ENCODE measurements at places on chromosomes 5 and 9. TPM values are rescaled to one million over a fixed set of nuclear protein-coding genes. Genes with fewer than 3 reads are reported as not detected.
A peak's percentile ranks its signal among the peaks of the same experiment; 100 is the strongest.

DNA sequence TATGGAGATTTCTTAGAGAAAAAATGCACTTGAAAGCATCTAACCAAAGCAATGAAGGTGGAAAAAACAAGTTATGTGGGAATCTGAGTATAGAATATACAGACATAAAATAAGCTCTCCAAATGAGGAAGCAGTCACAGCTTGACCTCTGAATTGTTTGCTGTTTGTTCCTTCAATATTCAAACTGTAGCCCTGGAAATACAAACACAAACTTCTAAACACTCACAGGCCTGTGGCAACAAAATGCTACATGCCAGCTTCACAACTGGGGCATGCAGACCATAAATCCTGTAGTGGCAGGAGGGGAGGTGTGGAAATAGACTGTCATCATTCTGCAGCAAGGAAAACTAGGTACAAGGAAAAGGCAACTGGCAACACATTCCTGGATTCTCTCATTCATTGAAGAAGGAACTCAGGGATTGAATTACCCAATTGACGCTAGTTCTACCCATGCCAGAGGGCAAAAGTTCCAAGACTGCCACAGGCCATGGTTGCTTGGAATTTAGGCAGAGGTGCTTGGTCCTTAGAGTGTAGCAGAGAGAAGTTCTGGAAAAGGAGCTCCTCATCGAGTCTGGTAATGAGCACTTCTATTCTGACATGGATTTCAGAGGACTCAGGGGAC is 349.6 kb downstream of the PDE4D start:
- peaks cover under 1% of the 10 kb centered on the region for H3K36me3 ChIP-seq
- H3K4me1 ChIP-seq: peaks cover 53% of the 10 kb centered on the region
- no peaks in the 10 kb centered on the region for H3K27me3 ChIP-seq
- peak overlapping the region; percentile 21 for H3K27ac ChIP-seq

GRCh38 chr9:70079417-70080037 is 35.9 kb downstream of the MAMDC2 start:
- DNase-seq: no peak
- H3K36me3 ChIP-seq: no peaks in the 10 kb centered on the region
- H3K27me3 ChIP-seq: peaks cover 6% of the 10 kb centered on the region
- H3K4me1 ChIP-seq: peaks cover 13% of the 10 kb centered on the region
- no peak overlapping the region for H3K4me3 ChIP-seq
- no peak overlapping the region for H3K27ac ChIP-seq

- no peak for DNase-seq
- H3K4me3 ChIP-seq: no peak overlapping the region
- H3K4me1 ChIP-seq: peaks cover 8% of the 10 kb centered on the region
- no peaks in the 10 kb centered on the region for H3K36me3 ChIP-seq
- no peaks in the 10 kb centered on the region for H3K27me3 ChIP-seq
Measured at GRCh38 chr5:67997148-67997547, 218.4 kb upstream of the PIK3R1 start.

- H3K27ac ChIP-seq: no peak overlapping the region
- H3K4me3 ChIP-seq: no peak overlapping the region
- no peaks in the 10 kb centered on the region for H3K36me3 ChIP-seq
- no peak for DNase-seq
- no peaks in the 10 kb centered on the region for H3K4me1 ChIP-seq
Measured at GRCh38 chr9:120308495-120308894, 271.5 kb downstream of the CDK5RAP2 start.

GRCh38 chr9:74887041-74887980 is at the start of gene TRPM6:
TRPM6 (minus strand) TSS chr9:74887921; CDS start chr9:74887856, 65 bp downstream.
- no peaks in the 10 kb centered on the region for H3K36me3 ChIP-seq
- no peaks in the 10 kb centered on the region for H3K4me1 ChIP-seq
- peak within 1 kb of the TSS; percentile 87 for H3K27ac ChIP-seq
- DNase-seq: no peak
- H3K27me3 ChIP-seq: peaks cover 36% of the 10 kb centered on the region

DNA sequence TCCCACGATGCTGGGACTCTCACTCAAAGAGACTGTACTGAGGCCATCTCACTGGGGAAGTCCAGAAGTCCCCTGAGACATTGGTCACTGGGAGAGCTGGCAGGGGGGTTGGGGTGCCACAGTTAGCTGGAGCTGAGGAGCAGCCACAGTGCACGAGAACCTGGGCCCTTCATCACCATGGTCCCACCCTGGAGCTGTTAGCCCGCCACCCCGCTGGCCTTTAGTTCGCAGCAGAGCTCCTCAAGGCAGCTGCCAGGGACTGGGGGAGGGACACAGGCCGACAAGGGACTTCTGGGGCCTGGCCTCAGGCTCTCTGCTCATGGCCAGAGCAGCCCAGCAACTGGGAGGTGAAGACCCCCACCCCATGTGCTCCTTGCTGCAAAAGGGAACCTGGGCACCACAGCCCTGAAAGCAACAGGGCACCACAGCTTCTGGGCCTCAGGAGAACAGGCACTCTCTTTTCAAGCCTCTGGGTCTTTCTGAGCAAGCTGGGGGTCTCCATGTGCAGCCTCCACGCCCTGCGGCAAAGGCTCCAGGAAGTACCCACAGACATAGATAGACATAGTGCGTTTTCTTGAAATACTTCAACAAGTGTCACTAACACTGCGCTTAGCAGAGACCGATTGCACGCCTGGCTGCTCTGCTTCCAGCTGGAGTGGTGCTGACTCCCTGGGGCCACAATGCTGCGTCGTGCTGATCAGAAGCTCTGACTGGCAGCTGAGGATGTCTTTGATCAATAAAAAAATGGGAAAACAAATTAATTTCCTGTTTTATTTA is 46.0 kb downstream of the VAV2 start:
- H3K36me3 ChIP-seq: peaks cover 3% of the 10 kb centered on the region
- H3K4me3 ChIP-seq: no peak overlapping the region
- peaks cover 21% of the 10 kb centered on the region for H3K4me1 ChIP-seq
- H3K27ac ChIP-seq: no peak overlapping the region

GRCh38 chr9:32454280-32454679 is 69.8 kb downstream of the ACO1 start:
- H3K27ac ChIP-seq: no peak overlapping the region
- no peak for DNase-seq
- H3K4me1 ChIP-seq: no peaks in the 10 kb centered on the region
- no peaks in the 10 kb centered on the region for H3K27me3 ChIP-seq
- no peak overlapping the region for H3K4me3 ChIP-seq
- peaks cover 28% of the 10 kb centered on the region for H3K36me3 ChIP-seq

GRCh38 chr9:137034039-137034708 is 2.3 kb upstream of the FUT7 start:
- no peaks in the 10 kb centered on the region for H3K27me3 ChIP-seq
- no peak overlapping the region for H3K27ac ChIP-seq
- H3K36me3 ChIP-seq: no peaks in the 10 kb centered on the region

DNA sequence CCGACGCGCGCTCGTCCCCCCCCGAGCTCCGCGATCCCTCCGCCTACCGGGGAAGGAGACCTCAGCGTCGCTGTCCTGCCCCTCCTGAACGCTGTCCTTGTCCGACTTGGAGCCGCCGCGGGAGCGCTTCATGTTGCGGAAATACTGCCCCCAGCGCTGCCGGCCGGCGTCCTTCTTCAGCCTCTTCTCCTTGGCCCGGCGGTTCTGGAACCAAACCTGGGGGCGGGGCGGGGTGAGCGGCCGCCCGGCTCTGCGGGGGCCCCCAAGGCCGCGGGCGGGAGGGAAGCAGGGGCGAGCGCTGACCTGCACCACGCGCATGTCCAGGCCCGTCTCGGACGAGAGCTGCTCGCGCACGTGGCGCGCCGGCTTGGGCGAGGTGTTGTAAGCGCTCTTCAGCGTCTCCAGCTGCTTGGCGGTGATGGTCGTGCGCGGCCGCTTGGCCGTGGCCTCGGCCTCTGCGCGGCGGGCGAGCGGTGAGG is 6.3 kb downstream of the LHX3 start:
- H3K27ac ChIP-seq: no peak overlapping the region
- no peaks in the 10 kb centered on the region for H3K36me3 ChIP-seq
- DNase-seq: no peak
- H3K4me1 ChIP-seq: peaks cover 3% of the 10 kb centered on the region
- peaks cover 61% of the 10 kb centered on the region for H3K27me3 ChIP-seq

DNA sequence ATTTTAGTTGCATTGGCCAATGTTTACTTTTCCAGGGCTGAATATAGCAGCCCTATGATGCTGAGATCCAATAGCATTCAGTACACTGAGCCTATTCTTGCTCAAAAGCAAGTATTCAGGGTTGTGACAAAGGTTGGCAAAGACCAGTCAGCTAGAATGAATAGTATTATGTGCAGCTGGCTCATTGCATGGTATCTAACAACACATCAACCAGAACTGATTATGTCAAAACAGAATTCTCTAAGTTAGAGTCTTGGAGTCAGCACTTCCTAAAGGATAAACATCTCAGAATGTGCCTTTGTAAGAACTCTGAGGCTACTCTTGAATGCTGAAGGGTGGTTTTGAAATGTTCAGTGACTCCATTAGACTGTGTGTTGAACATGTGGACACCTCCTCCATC is 774.5 kb upstream of the RGMB start:
- no peaks in the 10 kb centered on the region for H3K36me3 ChIP-seq
- no peak overlapping the region for H3K4me3 ChIP-seq
- H3K4me1 ChIP-seq: no peaks in the 10 kb centered on the region
- no peak for DNase-seq
- no peaks in the 10 kb centered on the region for H3K27me3 ChIP-seq

GRCh38 chr5:10524376-10525123 is 39.3 kb upstream of the ANKRD33B start:
- H3K36me3 ChIP-seq: no peaks in the 10 kb centered on the region
- peaks cover 9% of the 10 kb centered on the region for H3K4me1 ChIP-seq
- no peak overlapping the region for H3K27ac ChIP-seq
- H3K4me3 ChIP-seq: no peak overlapping the region

- no peak overlapping the region for H3K27ac ChIP-seq
- DNase-seq: no peak
- no peak overlapping the region for H3K4me3 ChIP-seq
- H3K27me3 ChIP-seq: peaks cover 31% of the 10 kb centered on the region
- peaks cover 16% of the 10 kb centered on the region for H3K4me1 ChIP-seq
- no peaks in the 10 kb centered on the region for H3K36me3 ChIP-seq
Measured at GRCh38 chr9:76687861-76688391, 76.3 kb upstream of the PCA3 start.

- H3K36me3 ChIP-seq: no peaks in the 10 kb centered on the region
- H3K4me1 ChIP-seq: no peaks in the 10 kb centered on the region
- no peak for DNase-seq
- H3K27me3 ChIP-seq: no peaks in the 10 kb centered on the region
- H3K27ac ChIP-seq: no peak overlapping the region
Measured at GRCh38 chr5:55036477-55036876, 12.4 kb downstream of the GZMK start.

- H3K4me1 ChIP-seq: peaks cover 6% of the 10 kb centered on the region
- DNase-seq: no peak
- H3K27me3 ChIP-seq: no peaks in the 10 kb centered on the region
Measured at GRCh38 chr5:168481330-168481788, 4.9 kb upstream of the RARS1 start.

DNA sequence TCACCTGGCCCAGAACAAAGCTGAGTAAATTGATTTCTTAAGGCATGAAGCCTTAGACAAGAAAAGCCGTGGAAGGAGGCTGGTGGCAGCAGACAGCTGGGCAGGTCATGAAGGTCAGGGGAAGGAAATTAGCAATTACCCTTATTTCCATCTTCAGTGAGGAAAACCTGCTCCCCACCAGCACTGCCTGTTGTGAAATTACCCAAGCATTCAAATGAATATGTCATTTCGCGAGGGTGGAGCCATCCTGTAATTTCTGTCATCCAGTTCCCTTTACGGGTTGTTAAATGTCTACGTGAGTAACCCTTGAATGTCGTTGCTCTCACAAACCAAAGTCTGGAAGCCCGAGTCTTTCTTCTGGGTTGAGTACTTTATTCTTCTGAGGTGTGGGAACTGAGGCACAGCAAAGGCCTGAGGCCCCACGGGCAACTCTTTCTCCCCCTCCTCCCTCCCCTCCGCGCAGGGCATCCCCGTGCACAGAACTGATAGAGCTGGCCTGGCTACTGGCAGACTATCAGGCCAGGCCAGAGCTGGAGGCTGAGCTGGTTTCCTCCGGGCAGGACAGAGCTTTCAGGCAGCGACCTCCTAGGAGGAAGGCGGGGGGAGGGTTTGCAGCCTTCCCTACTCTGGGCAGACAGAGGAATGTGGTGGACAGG is 22.0 kb upstream of the AK3 start:
- H3K4me1 ChIP-seq: peaks cover 13% of the 10 kb centered on the region
- H3K4me3 ChIP-seq: peak overlapping the region; percentile 71
- H3K27me3 ChIP-seq: peaks cover 10% of the 10 kb centered on the region
- no peaks in the 10 kb centered on the region for H3K36me3 ChIP-seq

DNA sequence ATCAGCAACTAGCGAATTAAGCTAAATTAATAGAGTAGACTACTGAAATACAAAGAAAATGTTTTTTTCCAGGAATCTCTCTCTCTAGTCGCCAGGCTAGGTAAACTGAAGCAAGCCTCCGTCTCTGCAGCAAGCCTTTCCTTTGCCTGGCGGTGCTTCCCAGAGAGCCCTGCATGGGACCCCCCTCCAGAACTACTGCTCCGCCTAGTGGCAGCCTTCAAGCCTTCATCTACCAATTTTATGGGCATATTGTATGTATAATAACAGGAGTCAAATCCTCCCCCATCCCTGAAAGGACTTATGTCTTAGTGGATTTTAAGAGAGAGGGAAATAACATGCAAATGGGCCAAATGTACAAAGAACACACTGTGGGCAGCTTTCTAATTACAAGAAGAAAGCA is 241.9 kb downstream of the SAXO1 start:
- H3K27ac ChIP-seq: no peak overlapping the region
- DNase-seq: no peak
- no peaks in the 10 kb centered on the region for H3K27me3 ChIP-seq
- H3K4me1 ChIP-seq: peaks cover 8% of the 10 kb centered on the region
- no peaks in the 10 kb centered on the region for H3K36me3 ChIP-seq

- peaks cover 11% of the 10 kb centered on the region for H3K36me3 ChIP-seq
- peaks cover 6% of the 10 kb centered on the region for H3K27me3 ChIP-seq
- DNase-seq: no peak
- no peak overlapping the region for H3K27ac ChIP-seq
Measured at GRCh38 chr9:84703793-84704192, 34.3 kb downstream of the NTRK2 start.

DNA sequence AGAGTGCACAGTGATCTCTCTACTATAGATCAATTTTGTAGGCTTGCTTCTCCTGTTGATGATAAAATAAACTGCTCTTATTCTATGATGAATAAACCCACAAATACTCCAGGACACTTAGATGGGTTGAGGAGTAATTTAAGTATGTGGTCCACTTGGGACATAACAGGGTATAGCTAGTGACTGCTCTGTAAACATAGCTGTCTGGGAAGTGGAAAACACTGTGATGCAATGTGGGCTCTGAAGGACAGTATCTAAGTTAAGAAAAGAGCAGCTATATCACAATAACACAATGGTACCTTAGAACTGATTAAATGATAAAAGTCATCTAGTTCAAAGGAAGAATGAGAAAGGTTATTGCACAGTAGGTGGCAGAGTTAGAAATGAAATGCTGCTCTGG is 294.3 kb upstream of the HAPLN1 start:
- no peak overlapping the region for H3K4me3 ChIP-seq
- H3K27ac ChIP-seq: no peak overlapping the region
- H3K36me3 ChIP-seq: no peaks in the 10 kb centered on the region
- H3K27me3 ChIP-seq: no peaks in the 10 kb centered on the region

- H3K27me3 ChIP-seq: peaks cover 3% of the 10 kb centered on the region
- no peak for DNase-seq
- H3K36me3 ChIP-seq: no peaks in the 10 kb centered on the region
- H3K4me1 ChIP-seq: peaks cover 4% of the 10 kb centered on the region
Measured at GRCh38 chr9:9102295-9102694, 1302.7 kb upstream of the DMAC1 start.

PCDHA4 gene
- total RNA-seq: 10.7 TPM

CCDC107 gene
- total RNA-seq: 15.6 TPM

PCDHGB5 gene
- 2.6 TPM for total RNA-seq

PRSS3 gene
- total RNA-seq: 0.86 TPM

SLC6A7 gene
- 0.38 TPM for total RNA-seq

ARAP3 gene
- total RNA-seq: 8.4 TPM

NMUR2 gene
- 0.80 TPM for total RNA-seq

CCDC192 gene
- total RNA-seq: 2.0 TPM

MED10 gene
- total RNA-seq: 32.3 TPM

SAXO1 gene
- total RNA-seq: 0.48 TPM

SLC9A3 gene
- total RNA-seq: 6.4 TPM
